ENCODE measurements at places on chromosomes 6 and 20.

DNA sequence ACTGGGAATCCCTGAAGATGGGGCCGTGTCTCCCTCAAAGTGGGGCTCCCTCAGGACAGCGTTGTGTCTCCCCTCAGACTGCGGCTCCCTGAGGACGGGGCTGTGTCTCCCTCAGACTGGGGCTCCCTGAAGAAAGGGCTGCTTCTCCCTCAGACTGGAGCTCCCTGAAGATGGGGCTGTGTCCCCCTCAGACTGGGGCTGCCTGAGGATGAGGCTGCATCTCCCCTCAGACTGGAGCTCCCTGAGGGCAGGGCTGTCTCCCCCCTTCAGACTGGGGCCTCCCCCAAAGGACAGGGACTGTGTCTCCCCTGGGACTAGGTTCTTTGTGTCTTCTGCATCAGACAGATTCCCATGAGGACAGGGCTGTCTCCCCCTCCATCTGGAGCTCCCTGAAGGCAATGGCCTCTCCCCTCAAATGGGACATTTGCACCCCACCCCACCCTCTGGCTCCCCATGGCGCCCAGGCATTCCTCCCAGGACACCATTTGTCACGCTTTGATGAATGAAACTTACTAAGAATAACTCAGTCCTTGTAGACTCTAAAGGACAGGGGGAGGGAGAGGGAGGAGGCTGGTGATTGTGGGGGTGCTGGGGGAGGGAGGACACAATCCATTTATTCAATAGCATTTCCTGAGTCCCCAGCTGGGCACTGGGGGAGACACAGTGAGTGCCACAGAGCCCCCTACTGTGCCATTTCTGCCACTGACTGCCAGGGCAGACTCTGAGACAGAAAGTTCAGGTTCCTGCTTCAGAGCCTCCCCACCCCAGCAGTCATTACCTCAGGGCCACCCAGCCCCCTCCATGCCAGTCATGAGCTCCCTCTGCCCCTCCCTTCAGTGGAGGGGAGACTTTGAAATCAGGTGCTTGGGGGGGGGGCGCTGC, 122.4 kb downstream of the MRPL14 start:
- DNase-seq: no peak

DNA sequence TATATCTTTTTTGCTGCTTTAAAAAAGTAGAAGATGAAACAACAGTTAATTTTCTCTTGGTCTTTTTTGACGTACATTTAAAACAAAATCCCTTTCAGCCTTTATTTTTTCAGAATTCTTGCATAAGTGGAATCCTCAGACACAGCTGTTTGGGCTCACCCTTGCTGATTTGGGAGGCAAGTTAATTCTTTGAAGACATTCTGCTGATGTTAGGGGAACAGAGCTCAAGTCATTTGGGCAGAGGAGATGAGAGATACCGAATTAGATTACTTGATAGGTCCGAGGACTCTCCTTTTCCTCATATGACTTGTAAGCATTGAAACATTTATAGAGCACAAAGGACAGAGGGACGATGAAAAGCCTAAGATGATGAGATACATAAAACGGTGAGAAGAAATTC, 567.9 kb upstream of the CITED2 start:
- DNase-seq: no peak

DNA sequence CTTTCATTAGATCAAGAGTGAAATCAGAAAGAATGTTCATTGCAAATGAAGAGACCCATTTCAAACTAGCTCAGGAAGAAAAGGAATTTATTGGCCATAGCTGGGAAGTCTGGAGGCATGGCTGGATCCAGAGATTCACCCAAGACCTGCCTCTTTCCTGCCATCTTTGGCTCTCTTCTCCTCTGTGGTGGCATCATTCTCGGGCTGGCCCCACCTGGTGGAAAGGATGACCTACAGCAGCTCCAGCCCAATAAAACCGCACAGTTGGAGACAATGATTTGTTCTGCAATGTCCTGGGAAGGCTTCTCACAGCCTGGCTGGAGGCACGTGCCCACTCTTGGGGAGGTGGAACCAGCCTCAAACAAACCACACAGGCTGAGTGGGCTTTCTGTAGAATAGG, 18.1 kb upstream of the FERMT1 start:
- DNase-seq: no peak

DNA sequence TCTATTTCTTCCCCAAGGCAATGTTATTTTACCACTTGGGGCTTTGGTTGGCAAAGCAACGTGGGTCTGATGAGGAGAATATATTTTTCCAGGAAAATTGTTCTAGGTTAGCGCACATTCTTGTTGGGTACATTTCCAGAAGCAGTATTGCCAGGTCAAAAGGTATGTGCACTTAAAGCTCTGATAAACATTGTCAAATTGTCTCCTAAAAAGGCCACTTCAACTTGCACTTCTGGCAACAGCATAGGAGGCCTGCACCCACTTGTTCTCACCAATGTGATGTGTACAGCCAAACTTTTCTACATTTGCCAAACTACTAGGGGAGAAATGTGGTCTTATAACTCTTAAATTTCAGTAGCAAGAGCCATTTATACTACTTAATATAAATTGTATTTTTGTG, 197.5 kb upstream of the COL21A1 start:
- DNase-seq: no peak

DNA sequence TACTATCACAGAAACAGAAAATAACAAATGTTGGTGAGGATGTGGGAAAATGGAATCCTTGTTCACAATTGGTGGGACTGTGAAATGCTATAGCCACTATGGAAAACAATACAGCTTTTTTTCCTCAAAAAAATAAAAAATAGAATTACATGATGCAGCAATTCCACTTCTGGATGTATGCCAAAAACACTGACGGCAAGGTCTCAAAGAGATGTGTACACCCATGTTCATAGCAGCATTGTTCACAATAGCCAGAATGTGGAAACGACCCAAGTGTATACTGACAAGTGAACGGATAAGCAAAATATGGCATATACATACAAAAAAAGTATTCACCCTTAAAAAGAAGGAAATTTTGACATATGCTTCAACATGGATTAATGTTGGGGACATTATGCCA, 213.4 kb downstream of the KHDC1L start:
- DNase-seq: no peak

DNA sequence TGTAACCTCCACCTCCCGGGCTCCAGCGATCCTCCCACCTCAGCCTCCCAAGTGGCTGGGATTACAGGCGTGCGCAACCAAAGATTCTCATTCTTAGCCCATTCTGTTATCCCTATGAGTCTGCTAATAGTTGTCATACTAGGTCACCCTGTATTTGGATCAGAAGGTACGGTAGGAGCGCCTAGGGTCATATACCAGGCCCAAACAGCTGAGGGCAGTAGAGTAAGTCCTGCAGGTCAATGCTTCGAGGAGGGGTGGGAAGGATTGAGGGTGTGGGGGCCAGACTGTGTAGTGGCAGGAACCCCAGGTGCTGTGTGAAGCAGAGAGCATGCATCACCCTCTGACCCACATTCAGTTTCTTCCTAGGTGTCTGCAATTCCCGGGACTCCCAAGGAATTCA, 22.7 kb upstream of the POU5F1 start:
- DNase-seq: no peak

- no peak for DNase-seq
Observed at GRCh38 chr20:11315525-11315924, 602.2 kb upstream of the BTBD3 start.

GRCh38 chr6:46453216-46453615, 38.0 kb downstream of the RCAN2 start:
- DNase-seq: no peak

DNA sequence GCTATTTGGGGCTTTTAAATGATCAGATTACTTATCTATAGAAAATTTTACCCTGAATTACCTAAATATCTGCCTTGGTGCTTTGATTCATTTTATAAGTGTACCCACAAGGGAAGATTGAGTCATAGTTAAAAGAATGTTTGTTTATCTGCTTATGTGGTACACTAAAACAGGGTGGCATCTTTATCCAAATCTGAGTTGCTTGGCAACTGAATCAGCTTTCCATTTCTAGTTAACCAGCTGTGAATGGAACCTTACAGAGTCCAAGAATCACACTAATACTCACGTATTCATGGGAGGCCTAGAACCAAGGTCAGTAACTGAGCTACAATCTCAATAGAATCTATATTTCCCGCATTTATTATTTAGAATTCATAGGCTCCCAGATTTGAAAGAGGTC, 44.0 kb upstream of the CAP2 start:
- no peak for DNase-seq

DNA sequence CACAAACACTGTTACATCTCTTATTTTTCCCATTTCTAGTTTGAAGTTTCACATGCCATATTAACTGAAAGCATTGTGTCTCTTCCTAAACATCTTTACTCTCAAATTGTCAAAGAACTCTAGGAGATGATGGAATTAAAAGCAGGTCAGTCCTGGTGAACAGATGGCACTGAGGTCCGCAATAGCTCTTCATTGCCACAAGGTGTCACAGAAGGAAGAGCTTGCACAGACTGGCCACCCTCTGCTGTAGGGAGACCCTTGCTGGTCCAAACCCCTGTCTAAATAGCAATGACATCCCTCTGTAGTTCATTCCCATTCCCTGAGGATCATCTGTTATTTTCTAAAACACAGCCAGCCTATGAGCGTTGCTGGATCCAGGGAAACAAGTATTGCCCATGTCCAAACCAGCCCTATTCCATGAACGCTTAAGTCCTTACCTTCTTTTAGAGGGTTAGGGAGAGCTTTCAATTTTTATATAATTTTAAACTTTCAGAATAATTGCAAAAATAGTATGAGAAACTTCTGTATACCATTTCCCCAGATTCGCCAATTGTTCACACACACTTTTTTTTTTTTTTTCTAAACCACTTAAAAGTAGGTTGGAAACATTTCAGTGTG, 10.1 kb upstream of the HDAC2 start:
- peak; percentile 21 for DNase-seq

- DNase-seq: no peak
Observed at GRCh38 chr6:31293343-31293742, 21.5 kb upstream of the HLA-C start.

DNA sequence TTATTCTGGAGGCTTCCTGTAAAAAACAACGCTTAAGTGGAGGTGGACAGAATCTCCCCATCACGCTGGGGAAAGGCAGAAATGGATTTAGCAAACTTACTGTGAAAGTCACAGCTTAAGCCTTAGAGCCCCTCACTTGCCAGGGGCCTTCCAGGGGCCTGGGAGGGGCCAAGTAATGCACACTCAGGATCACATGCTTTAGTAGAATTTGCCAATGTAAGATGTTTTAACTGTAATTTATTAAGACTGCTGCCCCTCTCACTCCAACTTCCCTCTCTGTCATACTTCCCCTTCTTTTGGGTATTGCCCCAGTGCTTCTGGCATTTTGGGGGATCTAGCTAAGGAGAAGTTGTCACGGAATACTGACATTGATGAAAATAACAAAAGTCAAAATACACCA, 12.6 kb upstream of the ADA start:
- no peak for DNase-seq

- DNase-seq: no peak
Observed at GRCh38 chr6:160394654-160395035, 46.5 kb downstream of the SLC22A3 start.

Measured in GM10248 (cell line).